ENCODE measurements at places on chromosomes 2 and 18.

- DNase-seq = no peak
These were observed 26.4 kb upstream of the ATRAID start for GRCh38 chr2:27185331-27186026.

GRCh38 chr2:127415593-127416505 is 2.4 kb upstream of the PROC start:
- DNase-seq = no peak

DNA sequence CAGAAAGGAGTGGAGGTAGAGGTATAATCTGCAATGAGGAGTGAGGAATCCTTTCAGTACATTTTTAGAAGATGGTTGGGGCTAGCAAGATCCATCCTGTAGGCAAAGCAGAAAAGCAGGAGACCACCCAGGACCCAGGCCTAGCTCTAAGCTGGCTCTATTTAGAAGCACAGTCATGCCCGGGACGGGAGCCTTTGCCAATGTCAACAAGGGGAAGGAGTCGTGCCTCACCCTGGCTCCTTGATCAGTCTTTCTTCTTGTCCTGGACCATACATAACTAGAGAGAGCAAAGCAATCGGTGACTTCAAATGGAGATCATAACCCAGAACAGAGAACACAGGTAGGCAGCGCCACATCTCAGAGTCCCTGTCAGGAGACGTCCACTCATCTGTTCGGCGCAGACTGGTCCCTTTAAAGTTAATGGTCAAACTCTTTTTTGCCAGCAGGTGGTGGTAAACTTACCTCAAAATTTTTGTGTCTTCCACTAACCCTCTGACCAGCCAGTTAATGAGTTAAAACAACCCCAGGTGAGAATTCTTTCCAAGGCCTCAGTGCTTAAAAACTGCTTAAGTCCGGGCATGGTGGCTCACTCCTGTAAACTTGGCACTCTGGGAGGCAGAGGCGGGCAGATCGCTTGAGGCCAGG is 8.0 kb downstream of the MC5R start:
- no peak for DNase-seq

DNA sequence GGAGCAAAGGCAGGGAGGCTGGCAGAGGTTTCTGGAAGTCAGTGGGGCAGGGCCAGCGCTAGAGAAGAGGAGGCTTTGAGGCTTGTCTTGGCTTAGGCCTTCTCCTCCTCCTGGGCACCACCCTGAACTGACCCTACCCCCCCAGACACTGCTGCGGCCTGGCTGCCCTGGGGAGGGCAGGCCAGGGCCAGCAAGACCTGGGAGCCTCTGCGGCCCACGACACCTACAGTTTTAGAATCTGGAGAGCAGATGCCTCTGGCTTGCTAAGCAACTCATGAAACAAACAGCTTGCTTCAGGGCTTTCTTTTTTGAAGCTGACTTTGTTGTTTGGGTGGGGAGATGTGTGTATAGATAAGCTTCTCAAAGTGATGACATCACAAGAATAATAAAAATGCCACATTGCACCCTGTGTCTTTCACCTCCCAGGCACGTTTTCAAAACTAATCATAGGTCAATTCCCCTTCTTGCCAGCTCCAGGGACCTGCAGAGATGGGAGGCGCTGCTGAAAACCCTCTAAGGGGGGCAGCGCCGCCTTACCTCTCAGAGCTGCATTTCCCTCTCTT is 46.2 kb upstream of the SMAD7 start:
- DNase-seq = no peak

DNA sequence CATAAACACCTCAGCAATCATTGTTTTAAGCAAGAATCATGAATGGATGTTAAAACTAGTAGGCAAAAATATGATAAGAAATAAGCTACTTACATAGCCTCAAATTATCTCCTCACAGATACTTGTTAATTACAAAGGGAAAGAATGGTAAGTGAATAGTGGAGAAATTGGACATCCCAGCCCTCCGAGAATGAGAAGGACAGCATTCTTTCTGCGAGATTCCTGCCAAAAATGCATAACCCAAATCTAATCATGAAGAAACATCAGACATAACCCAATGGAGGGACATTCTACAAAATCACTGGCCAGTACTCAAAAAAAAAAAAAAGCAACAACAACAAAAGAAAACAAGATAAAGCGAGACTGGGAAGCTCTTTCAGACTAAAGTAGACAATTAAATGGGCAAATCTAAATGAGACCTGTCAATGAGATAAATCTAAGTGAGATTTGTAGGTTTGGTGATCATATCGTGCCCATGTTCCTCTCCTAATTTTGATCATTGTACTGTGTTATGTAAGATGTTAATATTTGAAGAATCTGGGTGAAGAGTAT is 57.9 kb upstream of the GLI2 start:
- DNase-seq = no peak

DNA sequence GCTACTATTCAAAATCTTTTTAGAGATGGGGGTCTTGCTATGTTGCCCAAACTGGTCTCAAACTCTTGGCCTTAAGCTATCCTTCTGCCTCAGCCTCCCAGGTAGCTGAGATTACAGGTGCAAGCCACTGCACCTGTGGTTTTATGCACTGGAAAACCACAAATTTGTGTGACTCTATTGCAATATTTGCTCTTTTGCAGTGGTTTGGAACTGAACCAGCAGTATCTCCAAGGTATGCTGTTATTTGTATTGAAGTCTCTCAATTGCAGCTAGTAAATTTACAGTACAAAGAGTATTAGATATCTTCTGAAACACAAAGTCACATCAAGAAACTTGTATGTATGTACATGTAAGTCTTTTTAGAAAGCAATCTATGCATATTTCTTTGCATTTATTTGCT is 46.2 kb downstream of the PPP4R1 start:
- DNase-seq = no peak

DNA sequence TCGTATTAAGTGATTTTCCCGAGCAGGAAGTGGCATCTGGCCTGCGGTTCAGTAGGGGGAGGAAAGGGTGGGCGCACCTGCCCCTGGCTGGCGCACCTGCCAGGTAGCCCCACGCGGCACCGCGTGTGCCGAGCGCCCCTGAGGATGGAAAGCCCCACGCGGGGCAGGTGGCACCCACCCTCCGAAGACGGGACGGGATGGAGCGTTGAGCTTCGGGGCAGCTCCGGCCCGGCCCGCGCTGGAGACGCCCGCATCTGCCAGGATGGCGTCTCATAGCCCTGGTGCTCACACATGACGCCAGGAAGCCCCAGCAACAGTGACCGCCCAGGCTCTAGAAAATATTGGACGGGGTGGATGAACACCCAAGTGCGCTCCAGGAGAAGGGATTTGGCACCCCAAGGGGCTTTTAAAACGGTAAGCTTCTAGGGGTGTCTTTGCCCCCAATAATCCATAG is 2.5 kb upstream of the NFATC1 start:
- DNase-seq = peak; percentile 26

DNA sequence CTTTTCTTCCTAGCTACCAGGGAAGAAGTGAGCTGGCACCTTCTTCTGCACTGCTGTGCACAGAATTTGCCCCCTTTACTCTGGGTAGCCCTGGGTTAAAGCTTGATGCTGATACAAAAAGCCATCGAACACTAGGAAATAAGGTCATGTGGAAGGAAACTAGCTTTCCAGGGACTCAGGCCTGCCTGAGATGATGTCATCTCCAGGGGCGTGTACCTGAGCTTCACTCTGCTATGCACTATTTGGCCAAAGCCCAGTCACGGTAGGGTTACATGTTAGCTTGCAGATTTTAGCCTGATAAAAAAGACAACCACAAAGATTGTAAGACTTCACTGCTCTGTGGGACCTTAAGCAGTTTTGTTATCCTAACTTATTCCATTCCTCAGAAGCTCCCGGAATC is 20.4 kb downstream of the EDAR start:
- no peak for DNase-seq

- no peak for DNase-seq
These were observed 152.2 kb downstream of the MTX2 start for GRCh38 chr2:176421297-176422050.

- DNase-seq = peak; percentile 30
These were observed 25.0 kb upstream of the COPS8 start for GRCh38 chr2:237060534-237061312.

- no peak for DNase-seq
These were observed 201.2 kb upstream of the PIK3C3 start for GRCh38 chr18:41753826-41754225.

DNA sequence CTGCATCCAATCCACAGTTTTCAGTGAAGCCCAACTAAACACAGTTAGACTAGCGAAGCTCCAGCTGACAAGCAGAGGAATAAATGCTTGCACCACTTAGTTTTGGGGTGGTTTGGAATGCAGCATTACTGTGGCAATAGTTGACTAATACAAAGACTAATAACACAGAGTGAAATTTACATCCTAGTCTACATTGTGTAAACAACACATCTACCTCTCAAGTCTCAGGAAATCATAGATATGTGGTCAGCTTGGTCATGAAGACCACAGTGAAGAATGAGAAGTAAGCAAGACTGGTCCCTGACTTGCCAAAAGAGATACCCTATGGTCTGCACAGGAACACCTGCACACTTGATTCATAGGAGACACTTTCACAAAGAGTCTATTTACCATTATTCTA is 155.1 kb upstream of the TANK start:
- no peak for DNase-seq

DNA sequence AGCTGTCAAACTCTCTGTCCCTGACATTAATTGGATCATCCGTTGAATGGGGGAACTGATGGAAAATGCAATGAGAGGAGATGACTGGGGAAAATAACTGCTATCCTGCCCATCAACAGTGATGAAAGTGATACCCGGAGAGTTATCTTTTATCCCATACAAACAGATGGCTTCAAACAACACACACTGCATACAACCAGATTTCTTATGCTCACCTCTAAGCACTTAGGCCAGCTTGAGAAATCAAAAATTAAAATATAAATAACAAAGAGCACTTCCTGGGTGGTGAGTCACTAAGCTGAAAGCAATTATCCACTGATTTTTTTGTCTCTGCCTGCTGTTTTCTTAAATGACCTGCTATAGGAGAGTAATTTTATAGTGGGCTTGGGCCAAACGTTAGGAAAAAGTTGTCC is 237.6 kb upstream of the RGPD4 start:
- DNase-seq = peak; percentile 64

DNA sequence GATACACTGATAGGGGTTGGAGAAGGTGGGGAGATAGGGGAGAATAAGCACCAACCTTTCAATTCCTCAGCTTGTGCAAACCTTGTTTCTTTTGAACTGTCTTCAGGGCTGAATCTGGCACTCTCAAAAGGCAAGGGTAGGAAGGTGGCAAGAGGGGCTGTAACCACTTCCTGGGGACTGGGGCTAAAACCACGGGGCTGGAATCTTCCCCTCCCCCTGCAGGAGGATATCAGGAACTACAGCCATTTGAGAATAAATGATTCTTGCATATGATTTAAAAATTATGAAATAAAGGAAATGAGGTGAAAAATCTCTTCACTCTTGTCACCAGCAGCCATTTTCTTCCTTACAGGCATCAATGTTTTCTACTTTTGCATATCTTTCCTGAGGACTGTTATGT is 50.8 kb downstream of the ATOH8 start:
- no peak for DNase-seq

DNA sequence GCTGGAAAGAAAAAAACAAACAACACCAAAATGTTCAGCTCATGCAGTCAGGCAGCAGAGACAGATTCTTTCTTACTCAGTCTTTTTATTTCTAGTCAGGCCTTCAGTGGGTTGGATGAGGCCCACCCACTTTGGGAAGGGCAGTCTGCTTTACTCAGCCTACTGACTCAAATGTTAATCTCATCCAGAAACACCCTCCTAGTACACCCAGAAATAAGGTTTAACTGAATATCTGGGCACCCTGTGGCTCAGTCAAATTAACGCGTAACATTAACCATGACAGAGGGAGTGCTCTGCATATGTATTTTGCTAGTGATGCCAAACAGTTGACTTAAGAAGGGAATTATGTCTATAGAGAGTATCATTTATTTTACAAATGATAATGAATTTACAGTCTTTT is 401.6 kb downstream of the PARD3B start:
- no peak for DNase-seq

DNA sequence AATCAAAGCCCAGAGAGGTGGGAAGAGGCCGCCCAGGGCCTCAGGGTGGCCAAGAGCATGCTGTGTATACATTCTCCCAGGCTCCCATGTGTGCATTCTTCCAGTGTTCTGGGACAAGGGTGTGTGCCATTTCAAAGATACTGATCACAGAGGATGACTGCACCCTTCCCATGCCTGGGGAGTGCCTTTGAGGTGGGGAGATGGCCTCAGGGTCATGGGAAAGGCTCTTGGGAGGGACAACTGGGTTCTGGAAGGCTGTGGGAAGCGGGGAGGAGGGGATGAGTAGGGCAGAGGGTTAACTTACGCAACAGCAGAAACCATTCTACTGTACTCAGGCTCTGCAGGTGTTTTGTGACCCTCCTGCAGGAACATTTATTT is 40.9 kb downstream of the KLHL29 start:
- DNase-seq = no peak

DNA sequence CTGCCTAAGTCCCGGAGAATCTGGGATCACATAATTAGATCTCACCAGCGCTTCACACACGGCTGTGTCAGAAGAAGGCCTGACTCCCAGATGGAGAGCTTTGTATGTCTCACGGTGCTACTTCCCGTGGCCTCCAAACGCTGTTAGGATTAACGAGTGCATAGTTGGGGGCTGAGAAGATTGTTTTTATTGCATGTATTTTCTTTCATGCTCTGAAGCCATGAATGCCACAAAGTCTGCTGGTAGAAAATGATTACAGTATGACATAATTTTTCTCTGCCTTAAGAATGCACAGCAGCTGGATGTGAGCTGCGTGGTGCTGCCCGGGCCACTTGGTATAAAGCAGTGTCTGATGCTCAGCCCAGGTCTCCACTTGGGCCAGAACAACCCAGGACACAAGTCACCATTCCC is 166.5 kb downstream of the SEPTIN10 start:
- no peak for DNase-seq

DNA sequence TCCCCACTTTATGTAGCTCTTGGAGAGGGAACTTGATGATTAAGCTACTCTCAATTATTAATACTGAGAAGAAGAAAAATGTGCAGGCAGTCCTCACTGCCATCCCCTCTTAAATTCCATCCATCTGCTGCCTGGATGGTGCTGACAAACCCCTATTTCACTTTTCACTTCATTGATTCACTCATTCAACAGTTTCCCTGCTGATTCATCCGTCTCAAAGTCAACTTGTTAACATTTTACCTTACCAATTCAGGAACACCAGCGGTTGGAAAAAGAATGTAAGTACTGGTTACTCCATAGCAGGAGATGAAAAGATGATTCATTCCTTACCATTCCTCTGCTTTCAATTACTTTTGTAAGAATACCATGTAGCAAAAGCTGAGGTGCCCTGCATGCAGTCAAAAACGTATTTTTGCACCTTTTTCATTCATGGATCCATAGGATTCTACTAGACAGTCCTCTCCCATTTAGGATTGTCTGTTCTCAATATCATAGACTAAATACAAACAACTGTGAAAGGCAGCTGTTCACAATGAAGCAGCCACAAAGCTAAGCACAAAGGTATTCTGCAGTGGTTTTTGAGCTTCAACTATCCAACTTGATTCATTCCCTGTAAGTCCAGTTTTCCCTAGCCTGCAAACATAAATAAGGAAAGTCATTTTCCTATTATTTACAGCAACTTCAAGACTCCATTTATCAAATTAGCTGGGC is 262.0 kb downstream of the MREG start:
- DNase-seq = no peak

- DNase-seq = no peak
These were observed 87.2 kb upstream of the GALNT5 start for GRCh38 chr2:157170299-157170698.

- DNase-seq = no peak
These were observed 31.6 kb downstream of the INPP5D start for GRCh38 chr2:233091595-233092375.
